Transverse colon (tissue), 4 donors: ENCODE measurements at places on chromosomes 6 and 20. TPM values are rescaled to one million over a fixed set of nuclear protein-coding genes. Genes with fewer than 3 reads are reported as not detected.

- DNase-seq = no peak
These were observed 17.7 kb upstream of the FYN start for GRCh38 chr6:111890988-111891387.

- no peak for DNase-seq
These were observed 24.5 kb downstream of the ARID1B start for GRCh38 chr6:156801712-156802111.

DNA sequence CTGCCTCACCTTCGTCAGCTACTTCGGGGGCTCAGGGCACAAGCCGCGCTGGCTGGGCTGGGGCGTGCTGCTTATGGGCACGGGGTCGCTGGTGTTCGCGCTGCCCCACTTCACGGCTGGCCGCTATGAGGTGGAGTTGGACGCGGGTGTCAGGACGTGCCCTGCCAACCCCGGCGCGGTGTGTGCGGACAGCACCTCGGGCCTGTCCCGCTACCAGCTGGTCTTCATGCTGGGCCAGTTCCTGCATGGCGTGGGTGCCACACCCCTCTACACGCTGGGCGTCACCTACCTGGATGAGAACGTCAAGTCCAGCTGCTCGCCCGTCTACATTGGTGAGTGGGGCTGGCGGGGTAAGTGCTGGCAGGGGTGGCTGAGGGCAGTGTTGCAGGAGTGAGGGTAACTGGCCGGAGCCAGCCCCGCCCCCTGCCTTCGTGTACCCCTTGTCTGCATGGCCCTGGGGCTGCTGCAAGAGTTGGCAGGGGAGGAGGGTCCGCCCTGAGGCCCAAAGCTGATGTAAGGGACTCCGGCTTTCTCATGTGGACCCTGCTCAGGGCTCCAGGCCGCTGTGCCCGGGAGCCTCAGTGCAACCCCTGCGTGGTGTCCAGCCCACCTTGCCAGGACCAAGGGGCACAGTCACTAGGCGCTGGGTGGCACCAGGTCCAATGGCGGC is 14.8 kb downstream of the SLCO4A1 start:
- no peak for DNase-seq

DNA sequence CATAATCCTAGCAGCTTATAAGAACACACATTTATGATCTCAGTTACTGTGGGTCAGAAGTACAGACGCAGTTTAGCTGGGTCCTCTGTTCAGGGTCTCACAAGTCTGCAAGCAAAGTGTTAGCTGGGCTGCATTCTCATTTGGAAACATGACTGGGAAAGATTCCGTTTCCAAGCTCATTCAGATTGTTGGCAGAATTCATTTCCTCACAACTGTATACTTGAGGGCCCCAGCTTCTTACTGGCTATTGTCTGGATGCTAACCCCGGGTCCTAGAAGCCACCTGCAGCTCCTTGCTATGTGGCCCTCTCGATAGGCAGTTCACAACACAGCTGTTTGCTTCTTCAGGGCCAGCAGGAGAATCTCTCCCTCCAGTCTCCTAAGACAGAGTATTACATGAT is 13.1 kb downstream of the TCP11 start:
- no peak for DNase-seq

DNA sequence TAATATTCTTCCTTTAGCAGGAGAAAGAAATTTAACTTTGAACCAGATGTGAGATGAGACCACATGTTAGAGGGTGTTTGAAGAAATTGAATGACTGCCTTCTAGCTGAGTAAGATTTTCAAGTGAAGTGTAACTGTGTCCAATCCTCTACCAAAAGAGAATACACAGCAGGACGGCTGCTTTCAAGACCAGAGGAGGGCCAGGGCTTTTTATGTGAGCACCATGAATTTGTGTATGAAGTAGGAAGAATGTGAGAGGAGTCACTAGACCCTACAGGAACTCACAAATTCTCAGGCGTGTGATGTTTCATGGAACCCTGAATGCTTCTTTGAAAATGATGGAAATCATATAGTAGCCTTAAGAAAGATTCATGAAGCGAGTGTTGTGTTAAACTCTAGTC is 56.8 kb upstream of the SPACA1 start:
- no peak for DNase-seq

GRCh38 chr6:109373762-109374161 is 8.5 kb downstream of the CD164 start:
- no peak for DNase-seq

NKAPL gene
- 7.9 TPM for total RNA-seq

FAM110A gene
- total RNA-seq = 5.5 TPM
